ENCODE measurements at places on chromosomes 7 and 10.

DNA sequence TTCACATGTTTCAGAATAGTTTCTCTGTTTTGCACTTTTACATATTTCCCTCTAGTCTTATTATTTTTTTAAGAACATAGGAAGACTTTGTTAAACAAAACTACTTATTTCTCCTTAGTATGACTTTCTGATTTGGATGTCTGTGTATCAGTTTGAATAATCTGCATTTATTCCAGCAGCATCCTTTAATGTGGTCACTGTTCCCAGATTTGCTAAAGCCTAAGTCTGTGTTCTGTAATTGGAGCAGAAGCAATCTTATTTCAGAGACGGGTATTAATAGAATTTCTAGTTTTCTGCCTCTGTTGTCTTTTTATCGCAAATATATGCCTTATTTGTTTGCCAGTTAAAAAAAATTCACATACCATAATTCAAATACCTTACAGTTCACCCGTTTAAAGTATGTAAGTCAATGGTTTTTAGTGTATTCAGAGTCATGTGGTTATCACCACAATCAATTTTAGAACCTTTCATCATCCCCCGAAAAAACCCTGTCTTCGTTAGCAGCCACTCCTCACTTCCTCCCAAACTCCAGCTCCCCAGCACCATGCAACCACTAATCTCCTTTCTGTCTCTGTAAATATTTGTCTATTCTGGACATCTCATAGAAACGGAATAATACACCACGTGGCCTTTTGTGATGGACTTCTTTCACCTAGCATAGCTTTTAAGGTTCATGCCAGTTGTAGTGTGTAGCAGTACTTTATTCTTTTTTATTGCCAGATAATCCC lies 58.7 kb downstream of the INPP5F start:
- peak; percentile 61 for DNase-seq

- no peak for DNase-seq
These were observed 3.2 kb upstream of the JCAD start for GRCh38 chr10:30062582-30062981.

GRCh38 chr7:25280181-25280580 lies 51.9 kb upstream of the NPVF start:
- DNase-seq, result no peak

- no peak for DNase-seq
These were observed 530.3 kb downstream of the ARL4A start for GRCh38 chr7:13217768-13218167.

- DNase-seq, result no peak
These were observed 209.4 kb downstream of the LRMDA start for GRCh38 chr10:75640803-75641202.

Measured in GM13976 (cell line).